ENCODE measurements at places on chromosomes 4 and X.

DNA sequence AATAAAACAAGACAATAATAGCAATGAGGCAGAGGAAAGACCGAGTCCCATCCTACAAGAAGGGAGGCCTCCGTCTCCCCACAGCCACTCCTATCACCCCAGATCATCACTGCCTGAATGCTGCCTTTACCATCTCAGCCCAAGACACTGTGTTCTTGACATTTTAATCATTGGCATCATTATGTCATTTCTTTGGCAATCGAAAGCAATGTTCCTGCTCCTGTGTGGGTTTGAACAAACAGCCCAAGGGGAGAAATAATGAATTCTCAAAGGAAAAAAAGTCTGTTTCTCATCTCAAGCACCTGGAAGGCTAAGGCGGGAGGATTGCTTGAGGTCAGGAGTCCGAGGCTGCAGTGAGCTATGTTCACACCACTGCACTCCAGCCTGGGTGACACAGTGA is 73.0 kb upstream of the ACSL1 start:
- no peak for DNase-seq

DNA sequence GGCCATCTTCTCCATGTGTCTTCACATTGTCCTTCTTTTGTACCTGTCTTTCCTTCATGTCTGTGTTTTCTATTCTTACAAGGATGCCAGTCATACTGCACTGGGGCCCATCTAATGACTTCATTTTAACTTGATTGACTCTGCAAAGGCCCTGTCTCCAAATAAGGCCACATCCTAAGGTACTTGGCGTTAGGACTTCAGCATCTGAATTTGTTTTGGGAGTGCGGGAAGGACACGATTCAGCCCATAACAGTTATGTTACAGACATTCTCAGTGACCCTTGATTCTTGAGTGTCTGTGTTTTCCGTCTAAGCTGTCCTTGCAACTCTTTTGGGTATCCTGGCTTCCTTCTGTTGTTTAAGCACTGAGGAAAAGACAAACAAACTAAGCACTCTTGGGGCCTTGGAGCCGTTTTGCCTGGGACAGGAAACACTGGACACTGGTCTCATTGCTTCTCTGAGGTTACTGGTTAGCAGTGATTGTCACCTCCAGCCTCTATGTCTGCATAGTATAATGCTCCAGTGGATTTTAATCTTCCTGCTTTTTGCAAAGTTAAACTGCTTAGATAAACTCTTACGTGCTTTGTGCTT is 80.7 kb downstream of the SNX25 start:
- no peak for DNase-seq

GRCh38 chr4:40438384-40439026 is 103.4 kb downstream of the CHRNA9 start:
- no peak for DNase-seq

DNA sequence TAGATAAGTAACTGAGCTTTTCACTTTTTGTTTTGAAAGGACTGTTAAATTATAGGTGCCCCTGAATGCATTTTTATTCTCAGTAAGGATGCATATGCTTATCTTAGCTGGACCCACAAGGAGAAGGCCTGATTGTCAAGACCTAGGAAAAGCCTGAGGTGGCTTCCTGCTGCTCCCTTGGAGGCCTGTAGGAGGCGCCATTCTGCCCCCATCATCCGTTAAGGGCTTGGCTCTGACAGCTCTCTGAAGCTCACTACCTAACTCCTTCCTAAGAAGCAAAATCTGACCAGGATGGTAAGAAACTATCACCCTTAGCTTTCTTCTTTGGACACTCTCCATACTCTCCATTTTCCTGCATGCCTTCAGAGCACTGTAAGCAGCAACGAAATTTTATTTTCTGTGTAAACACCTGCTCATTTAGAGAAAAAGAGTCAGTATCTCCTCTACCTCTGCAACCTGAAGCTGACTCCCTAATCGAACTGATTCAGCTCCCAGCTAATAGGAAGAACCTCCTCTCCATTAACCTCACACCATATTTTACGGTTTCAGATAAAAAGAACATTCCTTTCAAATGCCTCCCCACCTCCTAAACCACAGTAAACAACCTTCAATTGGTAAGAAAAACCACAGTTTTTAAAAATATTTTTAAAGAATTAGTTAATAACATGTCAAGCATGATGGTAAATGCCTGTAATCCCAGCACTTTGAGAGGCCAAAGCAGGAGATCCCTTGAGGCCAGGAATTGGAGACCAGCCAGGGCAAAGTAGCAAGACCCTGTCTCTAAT is 73.4 kb upstream of the EDNRA start:
- DNase-seq = no peak

DNA sequence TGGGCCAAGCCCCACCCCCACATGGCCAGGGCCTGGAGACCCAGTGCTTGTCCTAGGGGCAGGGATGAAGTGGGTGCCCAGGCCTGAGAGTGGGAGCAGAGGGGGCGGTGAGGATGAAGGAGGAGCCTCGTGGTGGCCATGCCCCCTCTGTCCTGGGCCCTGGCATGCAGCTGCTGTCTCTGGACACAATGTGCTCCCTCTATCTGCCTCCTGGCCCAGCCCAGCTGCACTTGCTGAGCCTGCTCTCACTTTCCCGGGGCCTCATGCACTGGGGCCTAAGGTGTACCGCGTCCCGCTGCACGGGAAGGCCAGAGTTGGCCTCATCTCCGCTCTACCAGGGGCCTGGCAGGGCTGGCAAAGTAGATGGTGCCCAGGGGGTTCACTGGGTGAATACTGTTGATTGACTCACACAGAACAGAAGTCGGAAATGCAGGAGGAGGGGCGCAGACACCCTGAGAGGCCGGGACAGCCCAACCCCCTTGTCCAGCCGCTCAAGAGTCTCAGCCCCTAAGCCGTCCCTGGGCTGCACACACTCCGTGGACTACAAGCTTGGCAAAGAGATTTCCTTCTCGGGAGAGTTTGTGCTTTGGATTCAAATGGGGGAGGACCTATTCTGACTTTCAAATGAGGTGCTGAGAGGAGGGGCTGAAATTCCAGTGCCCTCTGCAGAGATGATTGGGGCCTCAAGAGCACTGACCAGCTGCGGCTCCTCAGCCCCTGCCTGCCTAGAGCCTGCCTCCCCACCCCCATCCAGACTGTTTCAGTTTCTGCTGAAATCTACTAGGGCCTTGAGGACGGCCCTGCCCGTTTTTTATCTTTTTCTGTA is 112.4 kb downstream of the PSAPL1 start:
- DNase-seq = peak; percentile 82

DNA sequence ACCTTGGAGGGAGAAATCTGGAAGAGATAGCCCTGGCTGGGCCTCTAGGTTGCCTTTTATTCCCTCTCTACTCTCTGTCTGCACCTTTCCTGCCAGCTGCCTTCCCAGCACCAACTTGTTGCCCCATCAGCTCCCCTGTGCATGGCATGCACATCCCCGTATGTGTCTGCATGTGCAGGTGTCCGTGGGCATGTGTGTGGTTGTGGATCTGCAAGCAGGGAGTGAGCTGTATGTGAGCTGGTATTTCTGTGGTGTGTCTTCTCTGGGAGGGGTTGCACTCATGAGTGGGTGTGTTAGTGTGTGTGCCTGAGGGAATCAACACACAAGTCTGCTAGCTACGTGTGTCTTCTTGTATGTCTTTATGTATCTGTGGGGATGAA is 9.9 kb downstream of the L1CAM start:
- no peak for DNase-seq

DNA sequence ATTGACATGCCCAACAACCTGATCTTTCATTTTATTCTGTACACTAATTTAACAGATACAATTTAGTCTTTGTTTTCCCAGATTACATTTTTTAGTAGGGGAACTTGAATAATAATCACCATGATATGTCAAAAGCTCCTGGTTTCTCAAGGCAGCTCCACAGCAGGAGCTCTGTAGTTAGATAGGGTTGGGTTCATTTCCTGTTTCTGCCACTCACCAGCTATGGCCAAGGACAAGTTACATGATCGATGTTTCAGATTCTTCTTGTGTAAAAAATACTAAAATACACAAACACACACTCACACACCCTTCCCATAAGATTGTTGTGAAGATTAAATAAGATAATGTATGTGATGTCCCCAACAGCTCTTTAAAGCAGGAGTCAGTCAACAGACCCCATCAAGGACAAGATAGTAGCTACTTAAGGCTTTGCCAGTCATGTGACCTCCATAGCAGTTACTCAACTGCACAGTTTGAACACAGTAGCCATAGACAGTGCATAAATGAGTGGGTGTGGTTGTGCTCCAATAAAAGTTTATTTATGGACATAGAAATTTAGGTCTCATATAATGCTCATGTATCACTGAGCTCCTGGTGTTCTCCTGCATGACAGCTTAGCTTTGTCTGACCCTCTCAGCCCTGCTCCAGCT is 18.4 kb downstream of the GUCY1A1 start:
- no peak for DNase-seq

GRCh38 chr4:75710246-75710645 is 14.1 kb upstream of the USO1 start:
- no peak for DNase-seq

GRCh38 chr4:56229947-56230346 is 157.3 kb downstream of the AASDH start:
- no peak for DNase-seq

DNA sequence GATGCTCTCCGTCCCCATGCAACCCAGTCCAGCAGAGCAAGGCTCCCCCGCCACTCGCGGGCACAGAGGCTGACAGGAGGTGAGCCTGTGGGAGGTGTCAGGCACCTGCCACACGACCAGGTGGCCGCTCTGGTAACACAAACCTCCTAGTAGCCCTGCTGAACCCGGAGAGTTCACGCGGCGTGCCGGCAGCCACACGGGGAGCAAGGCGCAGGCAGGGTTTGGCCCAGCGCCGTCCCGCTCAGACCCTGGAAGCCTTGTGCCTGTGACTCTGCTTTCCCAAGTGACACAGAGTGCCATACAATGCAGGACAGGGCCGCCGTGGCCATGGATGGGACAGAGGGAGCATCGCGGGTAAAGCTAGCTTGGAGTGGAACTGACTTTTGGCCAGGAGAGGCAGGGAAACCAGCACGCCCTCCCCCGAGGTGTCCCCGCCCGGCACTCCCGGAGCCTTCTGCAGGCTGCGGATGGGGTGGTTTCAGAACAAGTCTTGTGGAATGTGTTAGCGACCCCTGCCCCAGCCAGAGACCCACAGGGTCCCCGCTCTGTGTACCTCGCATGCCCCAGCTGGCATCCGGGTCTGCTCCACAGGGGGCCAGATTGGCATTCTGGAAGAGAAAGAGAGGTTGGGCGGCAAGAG is 44.7 kb upstream of the AFAP1 start:
- no peak for DNase-seq

GRCh38 chrX:76147106-76147505 is 25.8 kb upstream of the PBDC1 start:
- DNase-seq = no peak

- no peak for DNase-seq
Observed at GRCh38 chr4:1418494-1419285, 12.4 kb upstream of the NKX1-1 start.

DNA sequence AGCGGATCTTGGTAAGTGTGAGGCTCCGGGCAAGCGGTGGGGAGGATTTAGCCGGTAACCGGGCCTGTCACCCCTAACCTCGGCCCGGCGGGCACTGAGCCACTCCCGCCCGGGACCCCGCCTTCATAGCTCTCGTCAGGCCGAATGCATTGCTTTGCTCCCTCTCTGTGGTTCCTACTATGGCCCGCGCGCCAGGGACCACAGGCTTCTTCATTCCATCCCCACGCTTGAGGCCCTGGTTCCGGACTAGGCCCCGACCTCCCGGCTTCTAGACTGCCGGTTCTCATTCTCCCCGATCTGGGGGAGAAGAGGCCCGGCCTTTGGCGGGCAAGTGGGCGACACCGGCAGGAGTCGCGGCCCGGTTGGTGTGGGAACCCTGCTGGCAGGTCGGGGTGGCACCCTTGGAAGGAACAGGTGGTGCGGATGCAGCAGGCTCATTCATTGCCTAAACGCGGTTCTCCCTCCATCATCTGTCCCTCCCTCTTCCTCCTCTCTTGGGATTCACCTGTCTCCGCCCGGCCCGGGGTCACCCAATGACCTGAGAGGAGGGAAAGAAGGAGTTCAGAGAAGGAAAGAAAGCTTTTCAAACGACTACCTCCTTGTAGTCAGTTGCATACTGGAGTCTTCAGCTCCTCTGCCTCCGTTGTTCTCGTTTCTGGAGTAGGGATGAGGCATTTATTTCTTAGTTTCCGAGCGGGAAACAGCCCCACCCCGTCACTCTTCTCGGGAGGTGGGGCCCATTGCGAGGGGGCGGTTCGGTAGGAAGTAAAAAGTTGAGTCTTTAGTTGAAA is at the start of gene NDUFC1:
TSS of gene NDUFC1 (minus strand) at position 657 of the 791 bp plus-strand sequence. CDS start 6,679 bp downstream, outside the sequence.
- DNase-seq = peak; percentile 49

- DNase-seq = no peak
Observed at GRCh38 chr4:113350576-113350975, 301.1 kb downstream of the ANK2 start.

GRCh38 chrX:3522101-3522650 is 175.7 kb upstream of the MXRA5 start:
- DNase-seq = no peak

DNA sequence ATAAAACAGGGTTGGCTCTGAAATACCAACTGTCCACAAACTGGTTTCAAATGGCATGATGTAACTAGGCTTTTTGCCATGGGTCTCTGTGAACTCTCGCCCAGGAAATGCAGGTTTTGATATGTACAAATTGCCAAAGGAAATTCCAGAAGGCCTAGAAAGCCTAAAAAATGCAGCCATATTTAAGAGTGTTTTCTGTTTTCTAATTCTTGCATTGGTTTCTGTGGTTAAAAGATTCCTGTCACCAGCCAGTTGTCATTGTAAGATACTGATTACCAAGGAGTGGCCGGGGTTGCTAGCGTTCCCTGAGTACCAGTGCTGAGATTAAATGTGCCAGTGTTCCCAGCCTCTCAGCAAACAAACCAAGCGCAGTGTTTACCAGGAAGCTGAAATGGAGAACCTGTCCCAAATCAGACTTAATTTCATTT is 53.9 kb upstream of the SORBS2 start:
- DNase-seq = no peak

DNA sequence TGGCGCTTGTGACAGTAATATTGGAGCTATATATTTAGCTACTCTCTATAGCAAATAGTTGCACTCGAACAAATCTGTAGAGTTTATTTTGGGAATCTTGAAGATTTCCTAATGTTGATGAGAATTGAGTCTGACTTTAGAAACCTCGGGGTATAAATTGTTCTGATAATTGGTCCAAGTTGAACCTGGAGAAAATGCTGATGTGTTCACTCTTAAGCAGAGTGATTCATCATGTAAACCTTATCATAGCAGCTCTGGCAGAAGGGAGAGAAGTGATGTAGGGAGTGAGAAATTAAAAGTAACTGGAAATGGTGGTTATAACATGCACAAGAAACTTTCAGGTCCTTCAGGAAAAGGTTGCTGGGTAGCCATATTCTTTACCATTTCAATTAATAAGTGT is 16.4 kb upstream of the SLC4A4 start:
- DNase-seq = no peak

GRCh38 chr4:5709207-5709575 is 832 bp upstream of the EVC2 start:
- DNase-seq = no peak

DNA sequence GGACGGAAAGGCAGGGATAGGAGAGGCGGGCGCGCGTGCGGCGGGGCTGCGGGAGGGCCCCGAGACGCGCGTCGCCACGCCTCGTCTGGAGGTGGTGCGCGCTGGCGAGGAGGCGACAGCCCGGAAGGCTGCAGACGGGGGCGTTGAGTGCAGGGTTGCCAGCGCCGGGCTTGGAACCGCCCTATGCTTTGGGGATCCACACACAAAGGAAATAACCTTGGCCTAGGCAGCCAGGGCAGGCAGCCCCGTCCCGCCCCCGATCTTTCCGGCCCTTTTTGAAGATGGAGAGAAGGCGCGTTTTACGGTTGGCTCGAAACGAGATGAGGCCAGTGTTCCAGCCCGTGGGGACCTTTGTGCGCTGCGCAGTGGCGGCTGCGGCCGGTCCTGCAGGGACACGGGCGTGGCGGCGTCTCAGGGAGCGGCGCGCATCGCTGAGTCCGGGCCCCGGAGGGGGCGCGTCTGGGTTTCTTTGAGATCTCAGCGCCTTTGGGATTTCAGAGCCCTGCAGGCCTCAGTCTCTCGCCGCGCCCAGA is 50.8 kb upstream of the TRIM2 start:
- peak; percentile 46 for DNase-seq

All from renal pelvis (tissue), 12 donors.